ENCODE measurements at places on chromosomes 7 and 10.

DNA sequence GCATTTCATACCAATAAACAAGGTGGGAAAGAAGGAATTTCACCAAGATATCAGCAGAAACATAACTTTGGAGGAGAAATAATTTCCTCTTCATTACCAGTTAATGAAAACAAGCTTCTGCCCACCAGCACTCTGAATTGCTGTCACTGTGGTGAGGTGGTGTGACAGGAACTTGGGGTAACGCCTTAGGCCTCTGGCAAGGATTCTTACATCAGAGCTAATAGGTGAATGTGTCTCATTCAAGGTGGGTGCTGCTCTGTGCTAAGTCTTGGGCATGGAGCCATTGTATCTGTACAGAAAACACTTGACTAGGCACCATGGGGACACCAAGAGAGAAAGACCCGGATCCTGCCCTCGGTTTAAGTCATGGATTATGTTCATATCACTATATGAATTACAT, 8.3 kb upstream of the LOXL4 start:
- DNase-seq = no peak

DNA sequence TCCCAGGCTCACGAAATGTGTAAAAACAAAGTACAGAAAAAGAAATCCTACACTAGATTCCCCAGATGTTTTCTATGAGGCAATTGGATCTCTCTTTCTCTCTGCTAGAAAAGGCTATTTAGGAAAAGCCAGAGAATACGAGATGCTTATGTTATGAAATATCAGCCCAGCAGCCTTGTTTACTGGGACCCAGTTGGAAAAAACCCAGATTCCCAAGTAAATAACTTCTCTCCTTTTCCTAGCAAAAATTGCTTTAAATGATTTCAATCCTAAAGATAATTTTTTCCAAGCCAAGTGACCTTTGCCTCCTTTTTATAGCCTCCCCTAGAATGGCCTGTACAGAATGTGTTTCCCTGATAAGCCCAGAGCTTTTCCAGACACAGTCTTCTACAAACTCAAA, 199.3 kb downstream of the PLXNA4 start:
- DNase-seq = no peak

DNA sequence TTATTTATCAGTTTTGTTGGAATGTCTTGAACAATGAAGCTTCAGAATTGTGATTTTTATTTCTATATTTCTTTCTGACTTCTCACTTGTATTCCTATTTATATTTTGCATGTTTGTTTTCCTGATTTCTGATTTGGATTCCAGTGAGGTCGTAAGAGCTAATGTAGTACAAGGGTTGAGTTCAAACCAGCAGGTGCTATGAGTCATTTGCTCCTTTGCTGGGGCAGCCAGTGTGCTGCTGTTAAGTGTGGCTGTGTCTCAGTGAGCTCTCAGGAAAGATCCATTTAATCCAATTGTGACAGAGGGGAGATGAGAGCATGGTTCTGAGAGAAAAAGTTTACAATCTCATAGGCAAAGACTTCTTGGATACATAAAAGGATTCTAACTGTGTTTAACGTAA, 48.6 kb downstream of the MCU start:
- DNase-seq = no peak

DNA sequence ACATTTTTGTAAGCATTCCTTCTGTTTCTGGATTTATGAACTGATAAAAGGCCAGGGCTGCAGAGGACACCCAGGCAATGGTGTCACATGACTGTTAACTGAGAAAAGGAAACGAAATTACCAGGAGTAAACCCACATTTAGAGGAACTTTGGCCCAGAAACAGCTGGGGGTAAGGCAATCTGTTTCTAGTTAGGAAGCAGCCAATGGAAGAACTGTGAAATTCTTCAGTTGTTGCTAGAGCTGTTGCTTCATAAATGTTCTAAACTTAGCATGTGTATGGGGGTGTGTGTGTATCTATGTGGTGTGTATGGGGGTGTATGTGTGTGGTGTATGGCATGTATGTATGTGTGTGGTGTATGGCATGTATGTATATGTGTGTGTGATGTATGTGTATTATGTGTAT, 11.8 kb upstream of the PDCD4 start:
- DNase-seq = no peak

GRCh38 chr7:22601003-22601402, 101.0 kb upstream of the STEAP1B start:
- DNase-seq = no peak

GRCh38 chr10:60611291-60611747, 167.0 kb upstream of the CDK1 start:
- no peak for DNase-seq

GRCh38 chr10:22544325-22545068, 169.9 kb downstream of the PIP4K2A start:
- no peak for DNase-seq

- DNase-seq = no peak
Measured at GRCh38 chr10:91887272-91888076, 21.8 kb downstream of the FGFBP3 start.

- no peak for DNase-seq
Measured at GRCh38 chr7:14252458-14252857, 263.0 kb upstream of the ETV1 start.

DNA sequence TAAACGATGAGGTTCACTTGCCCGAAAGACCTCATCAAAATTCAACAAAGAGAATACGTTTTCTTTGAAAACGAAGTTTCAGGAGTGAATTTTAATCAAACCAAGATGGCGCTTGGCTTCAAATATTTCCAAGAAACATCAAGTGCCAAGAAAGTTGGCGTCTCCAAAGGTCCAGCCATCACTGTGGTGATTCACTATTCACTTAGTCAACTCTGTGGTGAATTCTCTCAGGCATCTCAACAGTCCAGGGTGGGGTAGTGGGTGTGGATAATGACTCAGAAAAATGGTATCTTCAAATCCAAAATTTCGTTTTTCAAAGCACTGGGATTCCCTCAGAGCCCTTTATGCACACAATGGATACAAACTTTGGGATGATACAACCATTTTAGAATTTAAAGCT, 133.1 kb downstream of the SVIL start:
- DNase-seq = no peak

DNA sequence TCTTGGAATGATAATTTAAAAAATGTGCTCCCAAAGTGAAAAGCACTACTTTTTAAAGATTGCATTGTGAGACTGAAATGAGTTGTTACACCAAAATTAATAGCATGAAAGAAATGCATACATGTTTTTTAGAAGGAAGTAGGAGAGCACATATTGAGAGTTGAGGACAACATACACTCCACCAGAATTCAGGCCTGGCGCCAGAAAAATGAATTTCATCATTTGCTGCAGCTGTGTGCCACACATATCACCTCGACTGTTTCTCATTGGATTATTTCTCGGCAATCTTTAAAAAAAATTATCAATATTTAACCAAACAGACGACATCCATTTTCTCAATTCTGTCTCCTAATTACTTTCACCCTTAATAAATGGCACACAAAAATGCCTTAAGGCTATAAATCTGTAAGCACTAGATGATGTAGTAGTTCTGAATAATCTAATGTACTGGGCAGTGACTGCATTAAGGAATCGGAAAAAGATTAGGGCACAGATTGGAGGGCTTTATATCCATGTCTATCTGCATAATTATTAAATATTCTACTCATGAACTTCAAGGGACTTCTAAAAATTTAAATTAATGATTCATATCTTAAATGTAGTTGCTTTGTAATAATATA, 590.4 kb downstream of the NXPH1 start:
- DNase-seq = no peak

DNA sequence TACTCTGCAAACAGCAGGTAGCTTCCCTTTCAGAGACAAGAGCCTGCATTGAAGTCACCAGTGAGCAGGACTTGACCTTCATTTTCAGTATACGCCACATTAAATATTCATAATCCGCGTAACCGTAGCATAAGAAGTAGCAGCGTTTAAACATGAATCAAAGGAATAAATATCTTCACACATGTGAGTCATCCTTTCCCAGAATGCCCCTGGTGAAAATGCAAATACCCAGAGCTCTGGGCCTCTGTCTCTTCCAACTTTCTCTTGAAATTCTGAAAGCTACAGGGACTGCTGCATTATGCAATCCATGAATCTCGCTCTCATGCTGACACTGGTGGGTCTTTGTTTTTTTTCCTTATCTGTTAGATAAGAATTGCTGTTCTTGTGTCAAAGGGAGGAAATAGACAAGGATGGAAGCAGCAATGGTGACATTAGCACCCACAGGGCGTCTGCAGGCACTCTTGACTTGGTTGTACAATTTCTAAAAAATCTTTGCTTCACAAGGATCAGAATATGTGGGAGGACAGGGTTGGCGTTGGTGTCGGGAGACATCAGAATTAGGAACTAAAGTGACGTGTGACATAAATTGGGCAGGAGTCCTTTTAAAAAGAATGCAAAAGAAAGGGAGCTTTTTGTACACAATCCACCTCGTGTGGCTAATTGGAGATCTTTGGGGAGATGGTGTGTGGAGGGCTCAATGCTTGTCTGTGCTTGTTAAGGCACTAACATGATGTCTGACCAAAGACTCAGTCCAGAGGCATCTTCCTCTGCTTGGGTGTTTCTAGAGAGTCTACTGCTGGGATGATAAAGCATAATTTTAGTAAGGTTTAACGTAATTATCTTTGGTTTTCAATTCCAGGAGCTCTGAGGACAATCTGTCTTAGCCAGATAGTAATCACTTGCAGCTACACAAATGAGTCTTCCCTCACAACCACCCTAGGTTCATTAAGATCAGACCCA, 390.3 kb downstream of the KCNMA1 start:
- no peak for DNase-seq

DNA sequence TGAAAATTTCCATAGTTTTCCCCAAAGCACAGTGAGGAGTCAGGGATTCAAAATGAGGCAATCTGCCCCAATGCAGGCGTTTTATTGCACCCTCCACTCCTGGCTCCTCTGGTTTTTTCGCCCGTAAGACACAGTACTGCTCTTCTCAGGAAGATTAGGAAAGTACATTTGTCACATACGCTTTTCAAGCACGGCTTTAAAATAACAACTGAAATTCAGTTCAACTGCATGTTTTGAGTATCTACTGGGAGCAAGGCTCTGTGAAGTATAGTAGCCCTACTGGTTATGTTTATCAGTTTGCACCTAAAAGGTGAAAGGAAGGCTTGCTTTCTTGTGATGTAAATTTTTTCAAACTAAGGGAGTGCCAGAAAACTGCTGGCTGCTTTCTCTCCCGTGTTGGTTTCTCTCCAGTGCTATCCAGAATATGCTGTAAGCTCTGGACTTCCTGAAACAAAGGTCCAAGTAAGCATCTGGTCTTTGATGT, 1.9 kb upstream of the SGMS1 start:
- no peak for DNase-seq

DNA sequence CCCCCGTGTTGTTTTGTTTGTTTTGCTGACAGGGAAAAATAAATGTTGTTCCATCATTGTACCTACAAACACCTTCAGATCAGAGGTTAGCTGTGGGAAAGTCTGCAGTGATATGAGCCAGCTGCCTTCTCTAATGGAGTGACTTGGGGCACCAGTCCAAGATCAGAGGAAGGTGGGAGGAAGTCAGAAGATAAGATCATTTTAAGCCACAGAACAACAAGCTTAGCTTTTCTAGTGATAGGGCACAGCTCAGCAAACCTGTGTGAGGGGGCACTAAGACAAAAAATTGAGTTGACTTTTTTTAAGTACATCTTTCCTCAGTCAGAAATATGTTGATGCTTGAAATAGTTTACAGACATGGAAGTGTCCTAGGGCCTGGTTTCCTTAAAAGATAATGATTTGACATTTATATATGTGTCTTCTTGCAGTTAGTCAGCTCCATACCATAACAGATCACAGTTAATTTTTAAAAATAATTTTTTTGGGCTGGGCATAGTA, 240.3 kb upstream of the KAT6B start:
- DNase-seq = no peak

GRCh38 chr10:15868006-15868405, 7.7 kb upstream of the MINDY3 start:
- no peak for DNase-seq

- DNase-seq = no peak
Measured at GRCh38 chr7:44162785-44163395, 21.8 kb upstream of the MYL7 start.

GRCh38 chr10:123287594-123288247, 133.5 kb downstream of the BUB3 start:
- no peak for DNase-seq

DNA sequence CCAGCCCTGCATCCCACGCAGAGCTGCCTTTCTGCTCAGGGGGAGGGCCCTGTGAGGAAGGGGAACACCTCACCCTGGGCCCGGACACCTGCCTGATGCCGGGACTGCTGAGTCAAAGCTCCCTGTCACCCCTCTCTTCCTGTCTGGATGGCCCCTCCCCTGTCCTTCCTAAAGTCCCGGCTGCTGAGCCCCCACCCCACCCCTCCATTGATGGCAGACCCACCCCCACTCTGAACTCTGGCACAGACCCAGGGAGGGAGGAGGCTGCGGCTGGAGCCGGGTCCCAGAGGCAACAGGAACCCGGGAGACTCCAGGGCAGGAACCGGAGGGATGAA, 78.7 kb downstream of the ELFN1 start:
- DNase-seq = no peak

DNA sequence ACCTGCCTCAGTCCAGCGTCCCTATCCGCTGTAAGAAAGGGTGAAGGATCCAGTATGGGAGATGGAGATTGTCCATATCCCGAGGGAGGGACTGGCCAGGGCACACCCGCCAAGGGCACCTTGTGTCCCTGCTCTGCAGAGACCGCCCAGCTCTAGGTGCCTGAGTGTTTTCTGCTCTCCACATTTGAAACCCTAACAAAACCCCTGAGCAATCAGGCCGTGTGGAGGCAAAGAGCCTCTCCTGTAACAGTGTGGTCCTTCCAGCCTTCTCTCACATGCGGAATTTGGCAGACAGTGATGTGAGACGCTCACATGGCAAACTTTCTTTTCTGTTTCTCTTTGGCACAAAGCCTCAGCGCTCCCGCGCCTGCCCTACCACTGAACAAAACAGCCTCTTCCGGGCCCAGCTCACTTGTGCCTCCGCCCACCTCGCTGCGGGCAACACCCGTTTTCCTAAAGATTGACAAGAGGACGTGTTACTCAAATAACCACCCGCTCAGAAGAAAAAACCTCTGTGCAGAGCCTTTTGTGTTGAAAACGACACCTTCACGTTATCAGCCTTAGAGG, 514.8 kb downstream of the DNAJB6 start:
- peak; percentile 45 for DNase-seq

DNA sequence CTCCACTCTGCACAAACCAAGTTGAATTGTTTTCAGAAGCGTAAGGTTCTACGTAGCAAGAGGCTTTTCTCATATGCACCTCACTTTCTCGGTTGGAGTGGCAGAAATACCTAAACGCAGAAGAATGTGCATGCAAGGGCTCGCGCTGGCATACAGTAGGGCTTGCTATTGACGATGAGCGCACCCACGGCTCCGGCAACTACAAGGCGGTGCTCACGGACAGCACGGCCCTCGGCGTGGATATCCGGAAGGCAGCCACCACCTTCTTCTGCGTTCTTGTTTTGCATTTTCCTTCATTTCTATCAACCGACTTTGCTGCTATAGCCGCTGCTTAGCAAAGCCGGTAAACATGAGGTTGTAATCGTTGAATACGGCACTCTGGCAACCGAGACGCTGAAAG, 51.1 kb upstream of the UBE3C start:
- DNase-seq = no peak

GRCh38 chr10:126016156-126016805, 119.9 kb downstream of the FANK1 start:
- no peak for DNase-seq

GRCh38 chr10:98168147-98168546, 33.7 kb downstream of the R3HCC1L start:
- DNase-seq = no peak

- no peak for DNase-seq
Measured at GRCh38 chr7:44381494-44382220, 56.3 kb upstream of the CAMK2B start.

- DNase-seq = no peak
Measured at GRCh38 chr7:142279601-142280000, 21.7 kb upstream of the PRSS58 start.

GRCh38 chr10:30816159-30816819, 186.7 kb upstream of the LYZL2 start:
- no peak for DNase-seq

Data from stimulated activated CD4-positive, alpha-beta T cell treated with anti-CD3 and anti-CD28 coated beads, TNF-alpha, amount 100 ng/mL, for 1 hour (primary cell).